Mesothelial cell of epicardium (in vitro differentiated cells): ENCODE measurements at places on chromosomes 13 and 19.

DNA sequence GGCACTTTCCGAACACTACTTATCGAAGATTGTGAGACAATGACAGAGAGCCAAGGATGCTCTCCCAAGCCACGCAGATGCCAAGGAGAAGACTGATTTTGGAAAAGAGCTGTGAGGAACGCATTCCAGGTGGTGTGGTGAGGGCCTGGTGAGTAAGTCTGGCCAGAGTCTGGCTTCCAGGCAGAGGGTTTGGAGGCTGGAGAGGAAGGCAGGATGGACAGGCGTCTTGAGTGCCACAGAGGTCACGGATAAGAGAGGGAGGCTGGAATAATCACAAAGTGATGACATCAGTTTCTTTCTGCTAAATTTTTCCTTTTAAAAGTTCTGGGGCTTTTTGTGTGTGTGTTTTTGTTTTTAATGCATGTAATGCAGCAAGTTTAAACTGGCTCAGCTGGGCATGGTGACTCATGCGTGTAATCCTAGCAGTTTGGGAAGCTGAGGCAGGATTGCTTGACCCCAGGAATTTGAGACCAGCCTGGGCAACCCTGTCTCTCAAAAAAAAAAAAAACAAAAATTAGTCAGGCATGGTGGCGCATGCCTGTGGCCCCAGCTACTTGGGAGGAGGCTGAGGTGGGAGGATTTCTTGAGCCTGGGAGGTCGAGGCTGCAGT is 235.1 kb downstream of the NALCN start:
- no peak for DNase-seq

DNA sequence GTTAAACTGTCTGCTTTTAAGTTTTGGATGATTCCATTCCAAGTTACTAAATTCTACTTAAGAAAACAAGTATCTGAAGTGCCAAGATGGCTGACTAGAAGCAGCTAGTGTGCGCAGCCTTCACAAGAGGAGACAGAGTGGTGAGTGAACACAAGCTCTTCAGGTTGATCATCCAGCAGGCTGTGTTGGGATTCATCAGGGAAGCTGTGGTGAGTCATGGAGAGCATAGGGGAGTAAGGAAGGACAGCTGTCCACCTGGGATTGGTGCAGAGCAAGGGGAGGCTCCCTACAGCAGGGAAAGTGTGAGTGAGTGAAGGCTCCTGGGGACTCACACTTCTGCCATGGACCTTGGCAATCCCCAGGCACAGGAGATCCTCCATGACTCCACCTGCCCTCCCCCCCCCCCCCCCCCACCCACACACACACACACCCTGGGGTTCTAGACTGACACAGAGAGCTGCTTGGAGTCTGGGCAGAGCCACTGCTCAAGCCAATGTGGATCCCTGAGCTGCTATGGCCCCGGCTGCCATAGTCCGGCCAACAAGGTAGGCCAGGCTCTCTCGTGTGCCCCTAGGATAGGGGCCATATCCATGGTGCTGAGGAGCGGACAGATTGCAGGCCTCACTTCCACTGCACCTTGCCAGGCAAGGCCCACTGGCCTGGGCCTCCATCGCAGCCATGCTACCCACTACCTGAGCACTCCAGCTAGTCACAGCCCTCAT is 23.5 kb downstream of the SLC25A15 start:
- no peak for DNase-seq

DNA sequence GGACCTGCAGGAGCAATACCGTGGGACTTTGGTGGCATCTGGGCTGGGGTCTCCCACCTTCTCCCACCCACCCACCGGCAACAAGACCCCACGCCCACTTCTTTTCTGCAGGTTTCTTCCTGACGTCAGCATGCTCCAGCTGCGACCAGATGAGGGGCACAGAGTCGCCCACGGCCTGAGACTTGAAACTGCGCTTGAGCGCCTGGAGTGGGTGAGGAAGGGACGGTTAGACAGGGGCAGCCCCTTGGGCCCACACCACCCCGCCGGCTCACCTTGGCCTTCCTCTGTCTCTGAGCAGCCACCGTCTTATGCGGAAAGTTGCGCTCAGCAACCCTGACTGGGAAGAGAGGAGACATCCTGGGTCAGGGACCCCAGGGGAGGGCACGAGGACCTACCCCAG is 2.2 kb downstream of the GARIN5B start:
- no peak for DNase-seq

DNA sequence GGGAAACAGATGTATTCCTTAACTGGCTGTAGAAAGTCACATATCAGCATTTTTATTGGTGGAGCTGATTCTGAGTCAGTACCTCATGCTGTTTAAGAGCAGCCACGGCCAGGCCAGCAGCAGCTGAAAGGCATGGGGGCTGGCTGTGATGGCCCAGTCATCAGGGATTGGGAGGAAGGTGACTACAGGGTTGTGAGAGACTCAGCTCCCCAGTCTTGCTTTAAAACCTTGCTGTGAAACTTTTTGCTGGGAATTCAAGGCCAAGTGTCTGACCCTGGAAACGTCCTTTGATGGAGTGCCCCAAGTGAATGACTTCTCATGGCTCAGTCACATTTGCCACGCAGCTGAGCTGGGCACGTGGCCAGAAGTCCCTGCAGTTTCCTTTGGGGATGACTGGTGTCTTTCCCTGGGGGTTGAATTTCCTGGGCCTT is 39.1 kb upstream of the RNF113B start:
- DNase-seq = no peak

- no peak for DNase-seq
Observed at GRCh38 chr13:30042891-30043630, 192.6 kb upstream of the UBL3 start.

GRCh38 chr19:36115453-36116343 is at the start of gene TBCB:
TSS of gene TBCB (plus strand) at chr19:36115468. CDS start at chr19:36115561, 93 bp downstream.
- DNase-seq = peak; percentile 51

DNA sequence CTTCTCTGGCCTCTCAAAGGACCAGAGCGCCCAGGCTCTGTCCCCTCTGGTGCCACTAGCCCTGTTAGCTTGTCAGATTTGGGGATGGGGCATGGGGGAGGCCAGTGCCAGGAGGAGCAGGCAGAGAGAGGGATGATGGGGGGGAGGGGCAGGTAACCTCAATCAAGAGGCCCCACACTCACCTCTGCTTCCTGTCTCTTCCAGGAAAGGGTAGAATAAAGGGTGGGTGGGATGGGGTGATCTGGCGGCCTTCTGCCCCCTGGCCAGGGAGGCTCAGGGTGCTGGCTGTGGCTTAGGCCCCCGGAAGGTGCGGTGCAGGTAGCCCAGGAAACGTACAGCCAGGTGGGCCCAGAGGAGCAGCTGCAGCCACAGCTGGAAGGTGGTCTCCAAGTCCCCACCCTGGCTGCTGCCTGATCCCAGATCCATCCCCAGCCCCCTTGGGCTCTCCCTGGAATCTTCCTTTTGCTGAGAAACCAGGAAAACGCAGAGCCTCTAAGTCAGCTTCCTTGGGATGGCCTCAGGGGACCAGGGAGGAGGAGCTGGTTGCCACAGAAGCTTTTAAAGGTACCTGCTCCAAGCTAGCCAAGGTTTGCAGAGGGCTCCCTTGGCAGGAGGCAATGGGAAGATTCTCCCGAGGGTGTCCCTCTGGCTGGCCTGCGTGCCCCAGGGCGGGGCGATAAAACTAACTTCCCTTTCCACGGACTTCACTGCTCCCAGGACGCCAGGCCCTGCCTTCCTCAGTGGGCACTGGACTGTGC is 5.3 kb downstream of the PRKACA start:
- no peak for DNase-seq

GRCh38 chr19:44757735-44758505 is 9.4 kb downstream of the BCL3 start:
- DNase-seq = no peak

- no peak for DNase-seq
Observed at GRCh38 chr13:110771194-110771593, 57.7 kb downstream of the ING1 start.

- no peak for DNase-seq
Observed at GRCh38 chr19:1277061-1277460, 1.7 kb downstream of the FAM174C start.

DNA sequence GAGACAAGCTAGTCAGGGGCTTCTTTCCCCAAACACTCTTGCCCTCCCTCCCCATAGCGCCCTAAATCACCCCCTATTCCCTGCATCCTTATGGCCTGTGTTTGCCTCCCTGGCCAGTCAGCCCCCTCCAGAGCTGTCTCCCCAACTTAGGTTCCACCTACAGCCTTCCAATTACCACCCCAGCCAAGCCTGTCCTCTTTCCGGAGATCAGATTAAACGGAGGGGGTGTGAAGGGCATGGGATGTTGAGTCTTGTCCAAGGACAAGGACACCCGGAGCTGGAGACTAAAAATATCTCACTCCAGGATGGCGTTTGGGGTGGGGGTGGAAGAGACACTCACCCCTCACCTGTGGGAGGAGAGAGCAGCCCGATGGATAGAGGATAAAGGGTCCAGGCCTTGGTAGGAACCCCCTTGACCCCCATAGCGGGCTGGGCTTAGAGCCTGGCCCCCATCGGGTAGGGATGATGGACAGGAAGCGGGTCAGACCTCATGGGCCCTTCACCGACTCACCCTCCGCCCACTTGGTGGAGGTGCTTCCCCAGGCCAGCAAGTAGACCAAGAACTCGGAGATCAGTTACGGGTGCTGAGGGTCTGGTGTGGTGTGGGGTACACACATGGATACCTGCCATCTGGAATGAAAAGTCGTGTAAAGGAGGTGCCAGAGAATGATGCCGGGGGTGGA is 6.0 kb downstream of the ZNF865 start:
- no peak for DNase-seq

- DNase-seq = no peak
Observed at GRCh38 chr13:26484196-26484595, 73.3 kb upstream of the WASF3 start.

GRCh38 chr13:91136806-91137205 is 210.7 kb upstream of the MIR17HG start:
- DNase-seq = no peak

GRCh38 chr19:7251494-7251893 is 42.7 kb downstream of the INSR start:
- DNase-seq = no peak

- DNase-seq = peak; percentile 62
Observed at GRCh38 chr13:52809310-52809769, 39.1 kb downstream of the PCDH8 start.

DNA sequence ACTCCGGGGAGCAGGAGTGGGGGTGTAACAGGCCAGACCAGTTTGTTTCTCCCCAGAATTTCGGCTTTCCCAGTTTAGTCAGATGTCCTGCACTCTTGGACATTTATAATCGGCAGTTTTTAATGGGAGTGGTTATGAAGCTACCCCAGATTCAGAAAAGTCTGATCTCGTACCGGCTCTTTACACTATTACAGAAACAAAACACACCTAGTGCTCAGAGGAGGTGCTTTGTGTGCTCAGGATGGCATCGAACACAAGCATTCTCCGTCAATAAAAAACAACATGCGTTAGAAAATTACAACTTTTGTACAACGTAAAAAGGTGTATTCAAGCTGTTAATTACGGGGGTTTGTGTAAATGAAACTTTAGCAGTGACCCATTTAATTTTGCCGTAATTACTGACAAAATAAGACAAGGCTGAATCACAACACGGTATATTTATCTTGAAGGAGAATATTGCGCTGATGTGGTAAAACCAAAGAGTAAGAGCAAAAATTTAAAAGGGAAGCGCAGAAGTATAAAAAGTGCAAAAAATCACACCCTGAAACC is 6.6 kb upstream of the SOX1 start:
- DNase-seq = no peak

GRCh38 chr13:45518525-45519245 is 53.9 kb downstream of the COG3 start:
- DNase-seq = no peak

- DNase-seq = no peak
Observed at GRCh38 chr19:46372901-46373490, 26.1 kb downstream of the PPP5C start.
